ENCODE measurements at places on chromosomes 6 and 20.

DNA sequence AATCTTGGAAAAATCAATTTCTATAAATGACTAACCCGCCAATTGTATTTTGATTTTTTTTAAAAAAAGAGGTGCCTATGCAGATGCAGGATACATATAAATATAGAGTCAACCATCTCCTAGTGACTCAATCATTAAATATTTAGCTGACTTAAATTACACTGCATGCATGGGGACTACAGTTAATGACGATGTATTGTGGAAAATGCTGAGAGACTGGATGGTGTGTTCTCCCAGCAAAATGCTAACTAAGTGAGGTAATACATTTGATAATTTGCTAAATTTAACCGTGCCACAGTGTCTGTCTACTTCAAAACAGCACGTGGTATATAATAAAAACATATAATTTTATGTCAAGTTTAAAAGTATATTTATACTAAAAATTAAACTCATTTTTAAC lies 341.6 kb downstream of the PRKN start:
- no peak for DNase-seq

DNA sequence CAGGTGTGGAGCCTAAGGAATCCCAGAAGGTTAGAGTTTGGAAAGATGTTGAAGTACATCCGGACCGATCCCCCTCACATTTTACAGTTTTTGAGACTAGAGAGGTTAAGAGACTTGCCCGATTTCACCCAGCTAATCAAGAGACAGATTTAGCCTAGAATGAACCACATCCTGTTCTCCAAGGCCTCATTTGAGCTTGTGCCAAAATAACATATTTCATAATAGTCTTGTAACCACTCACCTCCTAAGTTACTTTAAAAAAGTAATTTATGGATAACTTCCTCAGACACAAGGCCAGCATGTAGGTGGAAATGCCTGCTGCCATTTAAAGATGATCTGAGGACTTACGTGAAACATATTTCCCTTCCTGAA lies 39.8 kb upstream of the ARHGAP18 start:
- DNase-seq, result no peak

DNA sequence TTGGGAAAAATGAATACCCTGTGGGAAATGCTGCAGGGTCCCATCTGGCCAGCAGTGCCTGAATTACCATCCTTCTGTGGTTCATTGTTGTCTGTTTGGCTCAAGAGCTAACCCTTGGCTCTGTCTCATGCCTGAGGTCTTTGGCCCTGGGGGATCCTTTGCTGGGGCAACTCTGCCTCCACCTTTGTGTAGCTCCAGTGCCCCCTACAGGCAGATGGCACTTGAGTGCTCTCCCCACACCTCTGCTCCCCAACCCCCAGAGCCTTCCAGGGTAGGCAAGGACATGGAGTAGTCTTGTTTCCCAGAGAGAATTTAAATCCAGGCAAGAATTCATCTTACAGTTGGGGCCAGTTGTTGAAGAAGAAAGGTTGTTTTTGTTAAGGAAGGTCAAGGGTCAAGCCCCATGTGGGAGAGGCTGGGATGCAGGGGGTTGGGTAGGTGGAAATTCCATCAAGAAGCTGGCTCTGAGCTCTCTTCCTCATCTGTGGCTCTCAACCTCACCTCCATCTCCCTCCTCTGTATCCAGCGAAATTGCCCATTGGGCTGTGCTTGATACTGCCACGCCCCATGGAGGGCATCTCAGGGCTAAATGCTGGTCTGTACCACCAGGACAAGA lies 44.2 kb downstream of the ZNF831 start:
- DNase-seq, result no peak

DNA sequence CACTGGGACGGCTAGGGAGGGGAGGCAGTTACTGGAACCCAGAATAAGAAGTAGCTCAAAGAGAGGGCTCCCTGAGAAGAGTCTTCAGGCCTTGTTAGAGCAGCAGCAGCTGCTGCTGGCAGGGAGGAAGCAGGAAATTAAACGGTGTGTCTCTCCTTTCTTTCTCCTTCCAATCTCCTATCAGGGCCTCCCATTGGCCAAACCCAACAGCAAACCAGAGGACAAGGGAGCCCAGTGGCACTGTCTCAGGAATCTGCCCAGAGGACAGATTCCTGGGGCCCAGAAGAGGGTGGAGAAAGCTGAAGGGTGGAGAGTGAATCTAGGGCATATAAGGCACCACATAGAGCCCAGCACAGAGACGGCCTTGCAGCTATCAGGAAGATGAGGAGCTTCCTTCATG lies 10.2 kb downstream of the BTN3A1 start:
- DNase-seq, result no peak

DNA sequence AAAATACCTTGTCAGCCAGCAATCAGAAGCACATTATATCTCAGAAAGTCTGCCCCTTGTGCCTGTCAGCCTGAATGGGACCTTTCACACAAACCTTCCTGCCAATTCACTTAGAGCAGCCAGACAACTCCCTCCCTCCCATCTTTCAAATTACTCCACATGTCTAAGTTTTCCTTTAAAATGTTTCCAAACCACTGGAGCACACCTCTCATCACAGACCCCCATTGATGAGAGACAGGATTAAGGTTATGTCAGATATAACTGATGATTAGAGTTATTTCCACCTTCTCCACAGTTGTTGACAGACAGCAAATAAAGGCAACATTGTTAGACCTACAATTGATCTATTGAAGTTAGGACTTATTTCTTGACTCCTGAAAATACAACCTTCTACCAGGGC lies 408.4 kb downstream of the PLCB1 start:
- DNase-seq, result no peak

- DNase-seq, result no peak
Observed at GRCh38 chr6:35044145-35044745, 96.9 kb downstream of the TCP11 start.

- DNase-seq, result no peak
Observed at GRCh38 chr20:4483961-4484360, 237.7 kb upstream of the PRND start.

DNA sequence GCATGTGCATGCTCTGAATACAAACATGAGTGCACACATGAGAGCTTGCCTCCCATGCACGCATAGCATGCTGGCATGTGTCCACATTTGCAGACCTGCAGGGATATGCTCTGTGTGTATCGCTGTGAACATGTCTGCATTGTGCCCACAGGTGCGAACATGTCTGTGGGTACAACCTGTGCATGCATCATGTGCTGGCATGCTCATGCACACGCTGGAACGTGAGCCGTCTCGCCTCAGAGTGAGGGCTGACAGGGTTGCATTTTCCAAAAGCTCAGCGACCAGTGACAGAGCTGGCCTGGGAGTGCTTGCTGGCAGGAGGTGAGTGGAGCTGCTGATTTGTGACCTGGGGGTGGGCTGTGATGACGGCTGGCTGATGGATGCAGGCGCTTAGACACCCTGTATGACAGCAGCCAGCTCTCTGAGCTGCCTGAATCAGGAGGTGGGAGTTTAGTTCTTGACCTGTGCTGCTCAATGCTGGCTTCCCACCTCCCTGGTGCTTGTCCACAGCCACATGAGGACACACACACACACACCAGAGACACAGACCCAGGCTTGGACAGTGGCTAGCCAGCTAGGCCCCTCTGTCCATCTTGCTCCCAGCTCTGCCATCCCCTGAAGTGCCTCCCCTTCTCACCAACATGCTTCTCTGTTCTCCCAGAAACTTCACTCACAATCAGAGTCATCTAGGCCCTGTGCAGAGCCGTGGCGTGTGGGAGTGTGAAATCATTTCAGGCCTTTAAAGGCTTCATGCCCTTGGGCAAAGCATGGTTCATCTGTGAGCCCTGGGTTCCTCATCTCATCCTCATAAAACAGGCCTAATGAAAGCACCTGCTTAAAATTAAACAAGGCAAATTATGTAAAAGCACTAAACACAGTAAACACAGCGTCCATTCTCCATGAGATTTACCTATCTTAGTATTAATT lies 51.4 kb downstream of the CD40 start:
- no peak for DNase-seq

DNA sequence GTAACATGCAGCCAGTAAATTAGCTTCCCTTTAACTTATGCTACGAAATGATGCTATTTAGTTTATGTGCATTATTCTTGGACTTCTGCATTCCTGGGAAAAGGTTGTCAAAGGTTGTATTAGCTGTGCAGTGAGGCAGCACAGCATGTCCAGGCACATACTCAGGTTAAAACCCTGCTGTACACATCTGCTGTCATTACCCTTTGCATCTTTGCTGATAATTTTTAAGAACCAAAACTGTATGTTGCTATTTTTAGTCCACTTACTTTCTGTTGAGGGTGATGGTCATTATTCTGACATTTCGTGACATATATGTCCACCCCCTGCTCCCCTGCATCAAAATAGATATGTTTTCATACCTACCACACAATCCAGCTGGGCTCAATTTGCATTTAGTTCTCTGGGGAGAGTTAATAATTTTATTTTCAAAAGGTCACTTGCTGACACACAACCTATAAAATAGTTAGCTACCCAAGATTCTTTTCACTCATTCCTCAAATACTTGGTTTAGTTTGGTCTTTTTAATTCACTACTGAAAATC lies 142.5 kb upstream of the SPACA1 start:
- no peak for DNase-seq

GRCh38 chr20:21707999-21708737 lies 2.7 kb downstream of the PAX1 start:
- no peak for DNase-seq

- DNase-seq, result no peak
Observed at GRCh38 chr6:169866668-169867521, 115.5 kb downstream of the ERMARD start.

- DNase-seq, result no peak
Observed at GRCh38 chr20:31913431-31914157, 38.3 kb downstream of the PDRG1 start.

- no peak for DNase-seq
Observed at GRCh38 chr6:4271761-4272470, 136.5 kb upstream of the ECI2 start.

DNA sequence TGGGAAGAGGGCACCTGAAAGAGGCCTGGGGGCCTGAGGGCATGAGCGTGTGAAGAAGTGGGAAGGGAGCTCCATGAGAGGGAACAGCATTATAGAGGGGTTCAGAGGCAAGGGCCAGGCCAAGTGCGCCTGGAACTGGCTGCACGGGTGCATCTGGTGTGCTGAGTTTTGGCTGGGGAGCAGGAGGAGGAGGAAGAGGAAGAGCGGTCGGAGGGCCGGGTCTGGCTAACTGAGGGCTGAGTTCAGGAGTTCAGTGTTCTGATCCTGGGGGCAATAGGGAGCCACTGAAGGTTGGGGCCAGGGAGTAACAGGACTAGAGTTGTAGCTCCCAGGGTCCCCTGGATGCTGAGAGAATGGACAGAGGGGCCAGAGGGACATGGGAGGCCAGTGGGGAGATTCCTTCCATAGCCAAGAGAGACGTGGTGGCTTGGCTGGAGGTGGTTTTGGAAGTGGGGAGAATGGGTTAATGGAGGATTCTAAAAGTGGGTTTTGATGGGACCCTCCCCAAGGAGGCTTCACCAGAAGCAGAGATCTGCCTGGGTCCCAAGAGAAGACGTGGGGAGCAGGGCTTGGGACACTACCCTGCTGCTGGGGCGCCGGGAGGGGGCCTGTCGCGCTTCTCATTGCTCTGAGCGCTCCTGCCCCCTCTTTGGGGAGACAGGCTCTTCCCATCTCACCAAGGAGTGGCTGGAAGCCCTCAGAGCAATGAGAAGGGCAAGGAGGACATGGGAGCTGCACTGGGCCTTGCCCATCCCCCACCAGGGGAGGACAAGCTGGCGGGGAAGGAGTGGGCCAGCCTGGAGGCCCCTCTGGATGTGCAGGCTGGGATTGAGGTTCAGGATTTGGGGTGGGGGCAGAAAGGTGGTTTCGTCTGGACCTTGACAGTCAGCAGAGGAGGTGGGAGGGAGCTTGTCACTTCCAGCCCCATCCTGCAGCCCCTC lies 28.7 kb downstream of the ZBP1 start:
- no peak for DNase-seq

GRCh38 chr6:148407372-148407771 lies 64.7 kb downstream of the SASH1 start:
- no peak for DNase-seq

DNA sequence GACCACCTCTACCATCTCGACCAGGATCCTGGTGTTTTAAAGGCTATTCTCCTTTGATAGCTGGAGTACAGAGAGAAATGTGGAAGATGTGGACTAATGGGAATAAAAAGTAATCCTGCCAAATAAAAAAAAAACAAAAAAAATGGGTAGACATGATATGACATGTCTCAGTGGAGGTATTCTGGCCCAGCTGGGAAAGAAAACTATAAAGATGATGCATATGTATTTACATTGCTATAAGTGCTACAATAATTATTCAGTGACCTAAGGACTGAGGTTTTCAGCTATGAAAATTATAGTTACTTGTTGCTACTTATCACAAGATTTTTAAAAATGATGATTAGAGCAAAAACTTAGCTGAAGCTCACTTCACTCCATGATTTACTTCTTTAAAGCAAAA lies 101.1 kb downstream of the SIM1 start:
- DNase-seq, result no peak

- DNase-seq, result no peak
Observed at GRCh38 chr20:5511930-5512329, 195.2 kb upstream of the PROKR2 start.

DNA sequence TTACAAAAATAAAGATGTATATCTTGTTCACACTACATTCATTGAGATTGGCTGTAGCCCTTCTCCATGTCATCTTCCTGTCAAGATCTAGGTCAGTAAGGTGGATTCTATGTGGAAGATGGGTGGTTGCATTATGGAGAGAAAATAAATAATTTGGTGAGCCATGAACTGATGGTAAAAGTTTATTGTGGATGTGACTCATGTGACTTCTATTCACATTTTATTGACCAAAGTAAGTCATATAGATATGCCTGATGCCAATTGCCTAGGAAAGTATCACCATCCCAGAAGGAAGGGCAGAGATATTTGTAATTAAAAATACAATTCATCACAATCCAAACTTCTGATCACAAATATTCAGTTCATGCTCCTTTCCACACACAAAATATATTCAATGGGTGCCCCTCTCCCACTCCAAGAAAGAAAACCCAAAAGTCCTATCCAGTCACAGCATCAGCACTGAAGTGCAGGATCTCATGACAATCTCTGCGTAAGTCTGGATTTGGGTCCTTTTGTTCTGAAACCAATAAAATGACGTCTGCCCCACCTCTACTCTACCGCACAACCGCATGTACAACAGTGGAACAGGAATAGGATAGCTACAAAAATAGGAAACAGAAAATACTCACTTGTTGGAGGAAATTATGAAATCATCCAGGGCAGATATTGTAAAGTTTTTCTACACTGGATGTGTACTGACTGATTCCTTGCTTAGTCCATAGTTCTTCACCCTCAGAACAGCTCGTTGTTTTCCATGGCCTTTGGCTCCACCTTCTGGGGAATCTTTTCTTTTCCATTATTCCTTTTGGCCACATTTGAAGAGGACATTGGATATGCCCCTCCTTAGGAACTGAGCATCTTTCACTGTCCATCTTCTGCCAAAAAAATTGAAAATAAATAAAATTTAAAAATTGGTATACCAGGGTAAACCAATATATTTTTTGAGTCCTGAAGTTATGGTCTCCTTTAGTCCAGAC lies 16.1 kb upstream of the SLC17A3 start:
- peak; percentile 23 for DNase-seq

DNA sequence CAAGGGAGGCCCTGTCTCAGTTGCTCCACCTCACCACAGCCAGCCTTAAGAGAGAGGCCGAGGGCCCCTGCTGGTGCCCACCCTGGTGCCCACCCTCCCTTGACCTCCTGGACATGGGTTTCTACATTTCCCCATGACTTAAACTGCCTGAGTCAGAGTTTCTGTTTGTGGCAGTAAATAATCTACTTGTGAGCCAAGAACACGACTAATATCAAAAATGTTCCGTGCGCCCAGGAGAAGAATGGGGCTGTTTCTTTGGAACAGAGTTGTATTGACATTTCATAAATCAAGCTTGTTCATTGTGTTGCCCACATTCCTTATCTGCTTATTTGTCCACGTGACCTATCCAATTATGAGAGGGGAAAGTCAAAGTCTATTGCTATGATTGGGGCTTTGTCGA lies 143.5 kb downstream of the ANKRD60 start:
- DNase-seq, result no peak

All from NCI-H1092 (cell line).